ENCODE measurements at places on chromosomes 13 and 19.

DNA sequence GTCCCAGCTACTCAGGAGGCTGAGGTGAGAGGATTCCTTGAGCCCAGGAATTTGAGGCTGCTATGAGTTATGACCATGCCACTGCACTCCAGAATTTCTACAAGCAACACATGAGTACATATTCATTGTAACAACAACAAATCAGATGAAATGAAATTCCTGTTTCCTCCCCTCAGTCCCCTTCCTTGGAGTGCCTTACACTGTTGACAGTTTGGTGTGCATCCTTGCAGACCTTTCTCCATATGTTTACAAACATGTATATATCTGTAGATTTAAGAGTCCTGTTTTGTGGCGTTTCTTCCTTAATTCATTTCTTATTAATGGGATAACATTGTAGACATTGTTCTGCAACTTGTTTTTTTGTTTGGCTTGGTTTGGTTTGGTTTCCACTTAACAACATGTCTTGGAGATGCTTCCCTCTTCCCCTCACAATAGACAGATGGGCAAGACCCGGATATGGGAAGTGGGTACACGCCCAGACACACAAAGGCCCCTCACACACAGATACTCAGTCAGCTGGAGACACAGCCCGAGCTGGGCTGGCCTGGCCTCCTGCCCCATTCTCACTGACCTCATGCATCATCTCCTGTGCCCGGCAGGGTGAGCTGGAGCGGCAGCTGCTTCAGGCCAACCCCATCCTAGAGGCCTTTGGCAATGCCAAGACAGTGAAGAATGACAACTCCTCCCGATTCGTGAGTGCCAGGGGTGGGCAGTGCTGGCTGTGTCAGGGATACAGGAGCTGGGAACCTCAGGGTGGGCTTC, 21.7 kb downstream of the MYH14 start:
- no peak for DNase-seq

GRCh38 chr19:6324757-6325156, 8.7 kb downstream of the ACER1 start:
- no peak for DNase-seq

DNA sequence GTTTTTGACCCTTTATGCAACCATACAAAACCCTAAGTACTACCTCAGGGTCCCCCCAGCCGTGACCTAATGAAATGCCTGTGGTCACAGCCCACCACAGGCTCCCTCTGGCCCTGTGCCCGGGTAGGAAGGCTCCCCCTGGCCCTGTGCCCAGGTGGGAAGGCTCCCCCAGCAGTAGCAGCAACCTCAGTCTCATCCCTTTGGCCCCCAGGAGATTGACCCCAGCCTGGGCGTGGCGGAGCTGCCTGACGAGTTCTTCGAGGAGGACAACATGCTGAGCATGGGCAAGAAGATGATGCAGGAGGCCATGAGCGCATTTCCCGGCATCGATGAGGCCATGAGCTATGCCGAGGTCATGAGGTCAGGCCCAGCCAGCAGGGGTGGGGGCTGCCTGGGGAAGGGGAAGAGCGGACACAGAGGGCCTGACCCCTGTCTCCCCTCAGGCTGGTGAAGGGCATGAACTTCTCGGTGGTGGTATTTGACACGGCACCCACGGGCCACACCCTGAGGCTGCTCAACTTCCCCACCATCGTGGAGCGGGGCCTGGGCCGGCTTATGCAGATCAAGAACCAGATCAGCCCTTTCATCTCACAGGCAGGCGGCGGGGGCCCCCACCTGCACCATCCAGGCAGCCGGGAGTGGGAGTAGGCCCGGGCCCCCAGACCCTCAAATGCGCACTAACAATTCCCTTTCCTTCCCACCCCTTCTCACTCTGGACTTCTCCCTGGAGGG, 6.3 kb upstream of the BEST2 start:
- DNase-seq = no peak

DNA sequence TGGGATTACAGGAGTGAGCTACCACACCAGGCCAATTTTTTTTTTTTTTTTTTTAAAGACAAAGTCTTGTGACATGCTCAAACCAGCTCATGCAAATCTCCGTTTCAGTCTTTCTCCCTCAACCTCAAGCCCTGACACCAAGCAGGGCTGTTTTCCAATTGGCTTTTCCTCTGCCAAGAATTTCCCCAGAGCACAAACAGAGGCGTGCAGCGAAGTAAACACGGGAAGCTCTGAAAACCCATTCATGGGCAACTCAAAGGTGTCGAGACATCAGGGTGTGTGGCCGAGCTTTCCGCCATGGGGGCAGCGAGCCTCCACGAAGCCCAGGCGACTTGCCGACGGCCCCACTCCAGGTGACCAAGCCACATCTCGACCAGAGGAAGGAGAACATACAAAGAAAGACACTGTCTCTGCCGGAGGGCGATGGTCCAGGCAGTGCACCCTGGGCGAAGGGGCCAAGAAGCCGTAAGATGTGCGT, 70.0 kb downstream of the INSR start:
- DNase-seq = no peak

DNA sequence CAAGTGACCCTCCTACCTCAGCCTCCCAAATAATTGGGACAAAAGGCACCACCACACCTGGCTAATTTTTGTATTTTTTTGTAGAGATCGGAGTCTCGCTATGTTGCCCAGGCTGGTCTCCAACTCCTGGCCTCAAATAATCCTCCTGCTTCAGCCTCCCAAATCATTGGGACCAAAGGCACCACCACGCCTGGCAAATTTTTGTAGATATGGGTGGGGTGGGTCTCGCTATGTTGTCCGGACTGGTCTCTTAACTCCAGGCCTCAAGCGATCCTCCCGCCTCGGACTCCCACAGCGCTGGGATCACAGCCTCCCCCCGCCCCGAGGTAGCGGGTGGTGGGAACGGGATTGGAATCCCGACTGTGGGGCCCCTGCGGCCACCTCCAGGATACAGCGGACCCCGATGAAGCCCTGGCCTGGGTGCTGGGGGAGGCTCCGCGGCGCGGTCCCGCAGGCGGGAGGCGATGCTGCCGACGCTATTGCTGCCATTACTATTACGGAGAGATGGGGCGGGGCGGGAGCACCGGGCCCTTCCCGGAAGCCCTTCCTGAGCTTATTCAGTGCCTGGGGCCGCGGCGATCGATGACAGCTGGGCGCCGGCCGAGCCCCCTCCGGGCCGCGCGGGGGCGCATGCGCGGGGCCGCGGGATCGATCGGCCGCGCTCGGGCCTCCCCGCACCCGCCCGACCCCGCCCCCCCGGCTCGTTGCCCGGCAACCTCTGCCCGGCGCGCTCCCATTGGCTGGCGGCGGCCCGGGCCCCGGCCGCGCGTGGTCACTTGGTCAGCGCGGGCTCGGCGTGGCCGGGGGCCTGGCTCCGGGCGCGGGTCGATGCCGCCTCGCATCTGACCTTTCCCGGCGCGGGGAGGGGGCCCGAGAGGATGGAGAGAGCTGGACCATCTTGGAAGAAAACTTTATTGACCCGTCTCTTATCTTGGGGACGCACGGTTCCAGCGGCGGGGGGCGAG, 27.9 kb upstream of the ONECUT3 start:
- DNase-seq = no peak

DNA sequence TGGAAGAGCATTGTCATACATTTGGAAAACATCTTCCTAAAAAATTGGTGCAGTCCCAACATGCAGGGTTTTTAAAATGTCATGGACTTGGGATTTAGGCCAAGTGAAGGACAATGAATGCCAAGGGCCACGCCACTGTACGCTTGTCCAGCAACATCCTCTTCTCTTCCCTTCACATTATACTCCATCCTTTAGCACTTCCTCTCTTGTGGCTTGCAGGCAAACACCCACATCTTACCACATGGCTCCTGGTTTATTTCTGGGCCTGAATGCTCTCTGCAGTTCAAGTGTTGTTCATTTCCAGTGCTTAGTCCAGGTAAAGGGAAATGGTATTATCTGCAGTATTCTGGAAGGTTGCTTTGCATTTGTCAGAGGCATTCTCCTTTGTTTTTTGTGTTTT, 45.0 kb downstream of the CBY2 start:
- no peak for DNase-seq

- no peak for DNase-seq
Measured at GRCh38 chr13:31485651-31486051, 253.7 kb upstream of the RXFP2 start.

- DNase-seq = no peak
Measured at GRCh38 chr13:72145383-72145782, 278.4 kb upstream of the DACH1 start.

DNA sequence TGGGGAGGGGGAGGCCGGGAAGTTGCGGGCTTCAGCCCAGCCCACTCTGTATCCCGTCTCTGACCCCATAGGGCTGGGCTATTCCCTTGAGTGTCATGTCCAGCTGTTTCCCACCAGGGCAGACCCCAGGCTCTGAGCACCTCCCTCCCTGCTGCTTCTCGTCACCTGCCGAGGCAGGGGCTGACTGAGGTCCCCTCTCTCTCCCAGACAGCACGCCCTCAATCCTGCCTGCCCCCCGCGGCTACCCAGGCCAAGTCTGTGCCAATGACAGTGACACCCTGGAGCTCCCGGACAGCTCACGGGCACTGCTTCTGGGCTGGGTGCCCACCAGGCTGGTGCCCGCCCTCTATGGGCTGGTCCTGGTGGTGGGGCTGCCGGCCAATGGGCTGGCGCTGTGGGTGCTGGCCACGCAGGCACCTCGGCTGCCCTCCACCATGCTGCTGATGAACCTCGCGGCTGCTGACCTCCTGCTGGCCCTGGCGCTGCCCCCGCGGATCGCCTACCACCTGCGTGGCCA, 625 bp downstream of the F2RL3 start:
- no peak for DNase-seq

- DNase-seq = no peak
Measured at GRCh38 chr19:3517638-3518037, 11.5 kb downstream of the FZR1 start.

DNA sequence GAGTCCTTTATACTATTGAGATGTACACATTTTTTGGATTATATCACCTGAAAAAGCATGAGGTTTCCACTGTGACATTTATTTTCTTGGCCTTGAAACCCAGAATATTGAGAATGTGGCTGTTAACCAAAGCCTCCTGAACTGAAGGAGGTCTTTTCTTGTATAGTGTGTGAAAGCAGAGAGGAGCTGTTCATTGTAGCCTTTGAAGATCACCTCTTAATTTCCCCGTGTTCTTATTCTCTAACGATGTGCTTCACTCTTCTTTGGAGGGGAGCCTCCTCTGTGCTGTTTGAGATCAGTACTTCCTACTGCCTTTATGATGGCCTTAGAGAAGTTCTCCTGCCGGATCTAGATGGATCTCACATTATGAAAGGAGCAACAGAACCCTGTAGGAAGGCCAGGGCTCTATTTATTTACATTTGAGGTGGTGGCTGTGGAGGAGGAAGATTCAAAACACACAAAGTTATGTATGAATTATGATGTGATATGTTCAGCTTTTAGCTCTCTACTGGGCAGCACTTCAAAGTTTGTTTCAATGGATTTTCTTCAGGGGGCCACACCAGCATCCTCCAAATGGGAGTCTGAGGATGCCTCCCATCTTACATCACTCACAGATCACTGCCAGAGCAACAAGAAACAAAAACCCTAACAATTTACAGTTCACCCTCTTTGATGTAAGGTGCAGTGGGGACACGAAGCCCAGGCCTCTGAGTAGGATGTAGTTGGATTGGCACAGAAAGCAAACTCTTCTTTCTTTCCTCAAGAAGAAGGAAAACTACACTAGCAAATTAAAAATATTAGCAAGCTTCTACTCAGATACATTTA, 322.3 kb downstream of the DLEU7 start:
- DNase-seq = no peak
